GM19239 (cell line): ENCODE measurements at places on chromosomes 7 and 10.
A peak's percentile ranks its signal among the peaks of the same experiment; 100 is the strongest.

- no peak for DNase-seq
Observed at GRCh38 chr10:132151286-132151950, 35.3 kb upstream of the DPYSL4 start.

DNA sequence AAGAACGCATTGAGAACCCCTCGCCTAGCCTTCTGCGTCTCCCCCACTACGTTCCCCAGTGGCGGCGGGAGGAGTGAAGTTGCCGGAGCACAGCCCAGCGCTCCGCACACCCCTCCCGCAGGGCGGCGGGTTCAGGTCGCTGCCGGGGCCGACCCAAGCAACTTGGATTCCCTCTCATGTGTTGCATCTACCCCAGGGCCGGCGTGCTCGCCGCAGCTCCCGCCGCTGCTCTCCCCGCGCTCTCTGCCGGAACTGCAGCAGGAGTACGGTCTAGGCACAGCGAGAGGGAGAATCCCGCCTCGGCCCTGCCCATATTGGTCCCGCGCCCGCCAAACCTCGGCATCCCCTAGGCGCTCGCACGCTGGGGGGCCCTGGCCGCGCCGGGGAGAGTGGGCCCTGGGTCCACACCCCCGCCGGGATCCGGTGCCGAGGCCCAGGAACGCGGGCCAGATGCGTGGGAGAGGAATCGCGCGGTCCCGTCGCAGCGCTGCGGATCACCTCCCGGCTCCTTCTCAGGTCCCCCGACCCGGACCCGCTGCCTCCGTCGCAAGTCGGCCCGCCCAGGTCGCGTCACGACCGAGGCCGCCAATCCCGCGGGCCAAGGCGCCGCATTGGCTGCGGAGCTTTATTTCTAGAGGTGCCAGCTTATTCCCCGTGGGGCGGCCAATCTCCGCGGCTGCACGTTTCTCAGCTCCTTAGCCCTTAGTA is 648 bp upstream of the TMEM243 start:
- no peak for DNase-seq

GRCh38 chr10:45302573-45302972 is 12.8 kb downstream of the OR13A1 start:
- DNase-seq = no peak

GRCh38 chr10:80462981-80463741 is 9.1 kb downstream of the TSPAN14 start:
- DNase-seq = no peak

DNA sequence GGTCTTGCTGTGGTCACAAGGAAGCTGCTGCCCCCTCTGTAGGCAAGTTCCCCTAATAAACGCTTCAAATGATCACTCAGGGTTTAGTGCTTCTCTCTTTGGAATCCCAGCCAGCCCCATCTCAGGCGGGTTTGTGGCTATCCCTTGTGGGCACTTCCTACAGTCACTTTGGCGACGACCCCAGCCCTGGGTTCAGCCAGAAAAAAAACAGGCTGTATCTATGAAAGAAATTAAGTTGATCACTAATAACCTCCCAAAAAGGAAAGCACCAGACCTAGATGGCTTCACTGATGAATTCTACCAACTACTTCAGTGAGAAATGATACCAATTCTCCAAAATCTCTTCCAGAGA is 208.2 kb downstream of the MAD1L1 start:
- DNase-seq = no peak

GRCh38 chr7:148696787-148697186 is 1.9 kb upstream of the CUL1 start:
- no peak for DNase-seq

- DNase-seq = no peak
Observed at GRCh38 chr7:87882151-87882937, 6.1 kb downstream of the DBF4 start.

GRCh38 chr10:75772153-75772887 is 340.9 kb downstream of the LRMDA start:
- DNase-seq = peak; percentile 30

DNA sequence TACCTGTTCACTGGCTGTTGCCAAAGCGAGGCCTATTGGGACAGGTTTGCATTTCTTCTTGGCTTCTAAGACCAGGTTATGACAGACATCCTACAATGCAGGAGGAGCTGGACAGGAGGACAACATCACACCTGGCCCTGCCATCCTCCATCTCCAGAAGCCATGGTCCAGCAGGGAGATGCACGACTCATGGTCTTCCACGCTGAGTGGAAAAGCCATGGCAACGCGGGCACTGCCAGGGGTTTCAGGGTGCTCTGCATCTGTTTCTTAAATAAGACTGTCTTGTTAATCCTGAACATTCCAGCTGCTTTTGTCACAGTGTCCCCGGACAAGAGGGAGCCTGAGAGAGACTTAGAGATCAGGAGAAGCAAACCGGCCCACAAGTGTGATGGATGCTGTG is 40.3 kb downstream of the CLRN3 start:
- DNase-seq = no peak

- DNase-seq = no peak
Observed at GRCh38 chr10:43308515-43308914, 41.6 kb upstream of the RASGEF1A start.

- no peak for DNase-seq
Observed at GRCh38 chr10:132497063-132497680, 40.4 kb upstream of the INPP5A start.

DNA sequence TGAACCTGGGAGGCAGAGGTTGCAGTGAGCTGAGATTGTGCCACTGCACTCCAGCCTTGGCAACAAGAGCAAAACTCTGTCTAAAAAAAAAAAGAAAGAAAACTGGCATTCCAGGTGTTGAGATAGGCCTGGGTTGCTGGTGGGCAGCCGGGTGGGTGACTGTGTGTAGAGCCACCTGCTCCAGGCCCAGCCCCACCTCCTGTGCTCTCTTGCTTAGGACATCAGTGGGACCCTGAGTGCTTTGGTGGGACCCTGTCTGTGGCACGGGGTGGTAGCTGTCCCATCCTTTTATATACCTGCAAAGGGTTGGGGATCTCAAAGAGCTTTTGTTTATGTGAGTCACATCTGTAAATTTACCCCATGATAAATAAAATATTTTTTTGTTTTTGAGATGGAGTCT is 6.2 kb downstream of the PAOX start:
- no peak for DNase-seq

GRCh38 chr10:70334526-70335245 is 47.7 kb downstream of the LRRC20 start:
- no peak for DNase-seq

GRCh38 chr10:76393875-76394706 is 962.7 kb downstream of the LRMDA start:
- DNase-seq = no peak

DNA sequence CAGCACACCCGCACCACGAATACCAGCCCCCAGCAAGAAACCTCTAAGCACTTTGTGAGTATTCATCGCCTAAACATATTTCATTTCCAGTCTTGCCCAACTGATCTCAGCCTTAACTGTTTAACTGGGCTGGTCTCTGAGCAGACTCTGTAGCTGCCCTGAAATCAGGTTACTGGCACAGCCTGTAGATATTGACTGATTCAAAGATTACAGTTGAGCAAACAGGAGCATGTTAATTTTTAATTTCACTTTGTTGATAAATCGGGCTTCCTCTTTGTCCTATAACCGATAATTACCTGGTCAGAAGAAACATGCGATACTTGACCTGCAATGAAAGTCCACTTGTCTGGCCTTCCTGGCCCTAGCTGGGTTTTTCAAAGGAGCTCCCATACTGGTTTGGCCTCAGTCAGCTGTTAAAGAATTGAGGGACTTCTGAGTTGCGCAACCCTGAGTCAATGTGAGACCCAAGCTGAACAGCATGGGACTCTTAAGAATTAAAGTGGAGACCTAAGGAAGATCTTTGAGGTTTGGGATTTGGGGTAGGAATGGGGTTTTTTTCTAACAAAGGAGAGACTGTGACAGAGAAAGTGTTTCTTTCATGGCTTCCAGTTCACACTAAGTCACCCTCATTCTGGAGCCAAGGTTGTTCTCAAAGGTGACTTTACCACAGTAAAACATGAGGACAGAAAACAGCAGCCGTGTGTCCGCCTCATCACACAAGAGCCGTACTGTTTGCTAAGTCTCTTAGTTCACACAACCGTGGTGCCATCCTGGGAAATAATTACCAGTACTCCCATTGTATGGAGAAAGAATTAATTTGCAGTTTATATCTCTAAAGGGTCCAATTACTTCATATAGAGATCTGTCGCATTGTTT is 75.9 kb downstream of the PPP1R3C start:
- DNase-seq = no peak

- DNase-seq = no peak
Observed at GRCh38 chr7:21754963-21755362, 190.7 kb downstream of the CDCA7L start.

DNA sequence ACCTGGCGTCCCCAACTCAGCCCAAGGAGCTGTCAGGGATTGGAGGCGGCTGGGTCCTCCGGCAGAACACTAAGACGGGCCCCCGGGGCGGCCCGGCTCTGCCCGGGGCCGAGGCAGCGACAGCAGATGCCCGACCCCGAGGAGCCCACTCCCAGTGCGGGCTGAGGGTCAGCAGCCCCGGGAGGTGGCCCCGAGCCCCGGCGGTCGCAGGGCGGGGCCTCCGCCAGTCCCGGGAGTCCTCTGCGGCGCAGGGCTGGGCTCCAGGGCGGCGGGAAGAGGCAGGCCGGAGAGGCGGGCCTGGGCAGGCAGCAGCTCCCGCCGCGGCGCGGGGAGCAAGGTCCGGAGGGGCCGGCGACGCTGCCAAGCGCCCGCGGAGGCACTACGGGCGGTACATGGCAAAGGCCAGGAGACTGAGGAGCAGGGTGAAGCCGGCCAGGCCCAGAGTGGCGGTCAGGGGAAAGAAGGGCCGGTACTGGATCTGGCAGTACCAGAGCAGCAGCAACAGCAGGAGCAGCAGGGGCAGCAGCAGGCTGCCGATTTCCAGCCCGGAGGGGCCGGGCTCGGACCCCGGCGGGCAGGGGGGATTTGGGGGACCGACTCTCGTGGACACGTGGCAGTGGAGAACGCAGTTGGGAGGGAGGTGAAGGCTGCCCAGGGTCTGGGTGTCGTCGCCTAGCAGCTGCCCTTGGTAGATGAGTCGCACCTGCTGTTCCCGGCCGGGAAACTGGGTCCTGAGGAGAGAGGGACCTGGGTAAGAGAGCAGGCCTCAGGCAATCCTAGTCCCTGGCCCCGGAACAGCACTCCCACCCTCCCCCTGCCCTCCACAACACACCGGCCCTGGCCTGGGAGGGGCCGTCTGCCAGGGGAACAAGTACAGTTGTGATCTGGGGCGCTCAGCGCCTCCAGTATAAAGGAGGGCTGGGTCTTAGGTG is 827 bp upstream of the FASTK start:
- no peak for DNase-seq

DNA sequence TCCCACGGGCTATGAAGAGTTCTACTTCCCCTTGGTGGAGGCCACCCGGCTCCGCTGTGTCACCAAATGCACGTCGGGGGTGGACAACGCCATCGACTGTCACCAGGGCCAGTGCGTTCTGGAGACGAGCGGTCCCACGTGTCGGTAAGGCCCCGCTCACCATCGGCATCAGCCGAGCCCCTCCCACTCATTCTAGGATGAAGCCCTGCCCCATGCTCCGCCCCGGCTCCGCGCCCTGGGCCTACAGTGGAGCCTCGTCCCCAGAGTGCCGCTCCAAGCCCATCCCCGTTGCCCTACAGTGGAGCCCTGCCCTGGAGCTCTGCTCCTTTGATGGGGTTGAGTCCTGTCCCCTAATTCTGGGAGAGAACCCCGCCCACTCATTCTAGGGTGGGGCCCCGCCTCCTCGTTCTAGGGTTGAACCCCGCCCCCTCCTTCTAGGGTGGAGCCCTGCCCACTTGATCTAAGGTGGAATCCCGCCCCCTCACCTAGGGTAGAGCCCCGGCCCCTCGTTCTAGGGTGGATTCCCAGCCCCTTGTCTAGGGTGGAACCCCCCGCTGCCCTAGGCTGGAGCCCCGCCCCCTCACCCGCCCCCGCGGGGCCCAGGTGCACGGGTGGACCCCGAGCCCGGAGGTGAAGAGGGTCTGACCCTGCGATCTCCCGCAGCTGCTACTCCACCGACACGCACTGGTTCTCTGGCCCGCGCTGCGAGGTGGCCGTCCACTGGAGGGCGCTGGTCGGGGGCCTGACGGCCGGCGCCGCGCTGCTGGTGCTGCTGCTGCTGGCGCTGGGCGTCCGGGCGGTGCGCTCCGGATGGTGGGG is 3.4 kb upstream of the MUC12 start:
- peak; percentile 94 for DNase-seq

GRCh38 chr7:80775482-80775881 is 137.0 kb downstream of the CD36 start:
- DNase-seq = no peak

DNA sequence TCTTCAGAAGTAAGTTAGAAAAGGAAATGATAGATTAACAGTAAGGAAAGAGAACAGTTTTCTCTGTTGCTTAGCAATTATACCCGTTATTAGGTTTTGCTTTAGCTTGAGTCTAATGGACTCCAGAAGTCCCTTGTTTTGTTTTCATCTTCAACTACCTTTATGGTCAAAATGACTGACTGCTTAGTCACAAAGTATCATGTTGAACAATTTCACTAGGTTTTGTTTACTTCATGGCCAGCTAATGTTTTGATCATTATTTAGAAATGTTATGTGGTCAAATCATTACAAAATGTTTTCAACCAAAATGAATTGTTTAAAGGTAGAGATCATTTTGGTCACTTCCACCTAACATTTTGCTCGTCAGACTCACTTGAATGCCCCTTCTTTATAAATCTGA is 1.9 kb downstream of the UBN2 start:
- DNase-seq = no peak

DNA sequence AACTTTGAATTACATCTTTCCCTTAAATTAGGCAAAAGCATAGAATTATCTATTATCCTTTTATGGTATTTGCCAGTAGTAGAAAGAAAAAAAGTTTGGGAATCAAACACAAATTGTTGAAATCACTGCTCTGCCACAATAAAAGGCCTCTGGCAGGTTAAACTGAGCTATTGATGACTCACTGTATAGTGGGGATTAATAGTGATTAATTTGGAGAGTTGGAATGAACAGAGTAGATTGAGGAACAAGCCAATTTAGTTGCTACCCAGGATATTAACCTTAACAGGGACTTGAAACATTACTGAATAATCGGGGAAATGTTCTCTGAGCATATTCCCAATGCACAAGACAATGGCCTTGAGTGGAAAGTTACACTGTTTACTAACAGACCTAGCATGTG is 33.1 kb downstream of the MASTL start:
- no peak for DNase-seq

DNA sequence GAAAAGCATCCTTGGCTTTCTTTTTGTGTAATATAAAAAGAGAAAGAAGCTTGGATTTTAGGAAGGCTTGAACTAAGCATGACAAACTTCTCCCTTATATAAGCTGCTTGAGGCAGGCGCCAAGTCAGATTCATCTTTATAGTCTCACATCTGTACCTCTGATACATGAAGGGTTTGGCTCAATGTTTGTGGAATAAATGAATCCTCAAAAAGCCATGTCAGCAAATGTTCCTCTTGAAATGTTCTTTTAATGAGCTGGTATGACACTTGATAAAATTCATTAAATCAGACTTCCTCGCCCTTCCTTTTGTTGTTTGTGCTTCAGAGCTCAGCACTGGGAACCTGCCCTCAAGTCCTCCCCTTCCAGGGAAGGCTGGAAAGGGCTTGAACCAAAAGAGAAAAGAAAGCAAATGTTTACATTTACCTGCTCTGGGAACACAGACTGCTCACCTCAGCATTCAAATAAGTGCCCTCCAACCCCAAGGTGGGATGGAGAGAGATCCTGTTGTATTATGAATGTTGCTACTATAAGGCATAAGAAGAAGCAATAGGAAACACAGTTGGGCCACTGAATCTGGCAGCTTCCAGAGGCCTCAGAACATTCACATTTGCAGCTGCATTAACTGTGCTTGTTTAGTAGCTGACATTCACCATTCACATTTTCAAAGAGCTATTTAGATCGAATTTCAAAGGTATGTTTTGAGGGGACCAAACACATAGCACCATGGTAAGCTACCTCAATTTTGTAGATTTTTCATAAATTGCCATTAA is 212.6 kb downstream of the CACNA2D1 start:
- DNase-seq = no peak
